Progenitor cell of endocrine pancreas (in vitro differentiated cells): ENCODE measurements at places on chromosomes 7 and 10.

DNA sequence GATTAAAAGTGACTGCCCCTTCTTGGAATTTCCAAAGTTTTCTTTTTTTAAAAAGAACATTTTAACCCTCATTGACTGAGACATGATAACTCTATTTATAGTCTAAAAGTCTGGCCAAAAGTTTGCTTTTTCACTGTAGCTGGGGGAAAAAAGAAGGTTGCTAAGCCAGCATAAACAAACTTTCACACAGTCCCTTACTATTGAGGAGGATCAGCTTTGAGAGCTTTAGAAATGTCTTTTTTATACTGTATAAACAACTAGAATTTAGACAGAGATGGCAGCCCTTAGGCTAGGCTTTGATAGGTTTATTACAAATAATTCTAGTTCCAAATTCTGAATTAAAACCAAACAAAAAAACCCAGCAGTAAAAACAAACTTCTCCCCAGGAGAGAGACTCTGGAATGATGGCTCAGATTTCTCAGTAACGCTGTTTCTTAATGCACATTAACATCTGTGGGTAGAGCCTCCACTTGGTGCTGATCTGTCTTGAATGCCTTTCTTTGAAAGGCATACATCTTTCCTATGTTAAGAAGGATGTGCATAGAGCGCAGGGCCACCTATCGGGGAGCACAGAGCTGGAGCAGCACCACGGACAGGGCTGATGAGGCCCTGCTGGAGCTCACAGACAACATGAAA lies 100.9 kb upstream of the PDLIM1 start:
- H3K4me3 ChIP-seq, result no peak overlapping the region
- H3K27me3 ChIP-seq, result no peaks in the 10 kb centered on the region
- DNase-seq, result no peak
- H3K27ac ChIP-seq, result no peak overlapping the region
- H3K4me1 ChIP-seq, result peaks cover 8% of the 10 kb centered on the region

DNA sequence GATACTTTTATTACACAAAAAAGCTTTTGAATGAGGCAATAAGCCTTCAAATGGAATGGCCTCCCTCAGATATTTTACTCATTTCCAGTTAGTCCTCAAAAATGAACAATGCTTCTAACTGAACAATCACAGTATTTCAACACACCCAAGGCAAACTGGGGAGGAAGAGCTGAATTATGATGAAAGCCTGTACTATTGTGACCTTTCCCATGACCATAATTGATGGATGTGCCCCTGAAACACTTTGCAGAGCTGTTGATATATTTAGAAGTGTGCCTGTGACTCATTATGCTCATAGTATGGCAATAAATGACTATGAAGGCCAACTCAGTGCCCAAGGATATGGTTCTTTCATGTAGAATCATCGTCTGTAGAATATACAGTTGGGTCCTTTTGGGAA lies 248.1 kb downstream of the AHR start:
- no peaks in the 10 kb centered on the region for H3K27me3 ChIP-seq
- DNase-seq, result no peak
- H3K36me3 ChIP-seq, result no peaks in the 10 kb centered on the region
- H3K4me1 ChIP-seq, result peaks cover 5% of the 10 kb centered on the region
- no peak overlapping the region for H3K27ac ChIP-seq

DNA sequence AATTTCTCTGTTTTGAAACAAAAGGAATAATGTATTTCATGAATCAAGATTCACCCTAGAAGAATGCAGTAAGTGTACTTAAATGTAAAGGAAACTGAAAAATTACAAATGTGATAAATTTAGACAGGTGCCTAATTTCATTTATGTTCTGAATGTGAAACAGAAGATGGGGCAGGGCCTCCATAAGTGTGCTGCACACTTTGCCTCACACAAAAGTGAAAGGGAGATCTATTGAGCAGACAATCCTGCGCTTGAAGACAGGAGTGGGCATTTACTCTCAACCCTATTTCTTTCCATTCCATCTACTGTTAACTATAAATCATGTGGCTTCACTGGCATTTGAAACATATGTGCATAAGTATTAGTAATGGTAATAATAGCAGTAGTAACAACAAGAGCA lies 36.2 kb downstream of the GNG11 start:
- no peak for DNase-seq
- H3K4me3 ChIP-seq, result no peak overlapping the region
- H3K4me1 ChIP-seq, result no peaks in the 10 kb centered on the region
- no peak overlapping the region for H3K27ac ChIP-seq
- H3K27me3 ChIP-seq, result no peaks in the 10 kb centered on the region
- H3K36me3 ChIP-seq, result no peaks in the 10 kb centered on the region

- H3K4me1 ChIP-seq, result peaks cover 7% of the 10 kb centered on the region
- H3K27me3 ChIP-seq, result peaks cover 23% of the 10 kb centered on the region
- no peak overlapping the region for H3K4me3 ChIP-seq
Observed at GRCh38 chr10:100303724-100304319, 17.3 kb upstream of the BLOC1S2 start.

- no peak overlapping the region for H3K27ac ChIP-seq
- peaks cover 15% of the 10 kb centered on the region for H3K27me3 ChIP-seq
- no peak overlapping the region for H3K4me3 ChIP-seq
- H3K36me3 ChIP-seq, result no peaks in the 10 kb centered on the region
- peaks cover 2% of the 10 kb centered on the region for H3K4me1 ChIP-seq
Observed at GRCh38 chr10:12838366-12838765, 163.1 kb downstream of the CCDC3 start.
